ENCODE measurements at places on chromosomes 13 and 19. TPM values are rescaled to one million over a fixed set of nuclear protein-coding genes. Genes with fewer than 3 reads are reported as not detected.

DNA sequence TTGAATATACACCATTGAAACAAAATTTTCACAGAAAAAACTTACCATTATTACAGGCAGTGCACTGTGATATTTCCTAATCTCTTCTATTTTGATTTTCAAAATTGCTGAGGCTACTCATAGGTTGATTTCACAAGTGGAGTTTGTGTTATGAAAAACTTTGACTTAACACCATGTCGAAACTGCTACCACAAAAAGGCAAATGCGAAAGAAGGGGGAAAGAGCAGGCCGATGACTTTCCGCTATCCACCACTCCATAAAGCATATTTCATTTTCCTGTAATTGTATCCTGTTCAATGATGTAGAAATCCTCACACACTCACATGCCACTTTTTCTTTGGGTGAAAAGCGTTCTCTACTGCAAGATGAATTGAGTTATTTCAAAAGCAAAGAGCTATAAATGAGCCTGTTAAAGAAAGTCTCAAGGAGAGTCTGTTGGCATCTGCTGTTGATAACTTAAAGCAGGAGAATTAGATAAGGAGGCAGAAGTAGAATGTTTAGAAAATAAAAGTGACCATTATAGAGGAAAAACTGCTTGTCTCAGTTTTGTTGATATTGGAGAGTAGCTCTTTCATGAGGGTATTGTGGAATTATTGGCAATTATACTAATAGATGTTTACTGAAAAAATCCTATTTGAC lies 18.8 kb downstream of the KL start:
- no peak for DNase-seq

GRCh38 chr13:93304868-93305613 lies 78.4 kb downstream of the GPC6 start:
- DNase-seq, result no peak

- DNase-seq, result no peak
These were observed 72.3 kb downstream of the LATS2 start for GRCh38 chr13:20988909-20989655.

GRCh38 chr19:16867211-16867610 lies 21.6 kb upstream of the F2RL3 start:
- no peak for DNase-seq

- DNase-seq, result peak; percentile 67
These were observed 321.7 kb downstream of the DLEU7 start for GRCh38 chr13:50521831-50522149.

Gene MBD3L1
- polyA plus RNA-seq, result not detected

DNA sequence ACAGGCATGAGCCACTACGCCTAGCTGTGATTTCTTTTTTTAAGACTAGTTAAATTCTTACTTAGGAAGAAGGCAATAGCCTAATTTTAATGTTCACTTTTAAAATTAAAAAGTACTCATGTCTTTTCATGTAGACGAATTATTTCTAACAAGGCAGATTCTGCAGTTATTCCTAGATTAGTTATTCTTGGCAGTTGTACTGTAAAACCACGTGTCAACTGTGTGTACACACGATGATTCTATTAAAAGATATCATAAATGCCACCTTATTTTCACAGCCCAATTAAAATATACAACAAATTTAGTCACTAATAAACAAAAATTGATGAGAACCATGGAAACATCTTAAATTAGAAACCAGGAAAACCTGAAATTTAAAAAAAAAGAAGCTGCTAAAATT lies 10.6 kb upstream of the FOXO1 start:
- no peak for DNase-seq

- no peak for DNase-seq
These were observed 322.7 kb downstream of the SUCLA2 start for GRCh38 chr13:47678201-47678968.

DNA sequence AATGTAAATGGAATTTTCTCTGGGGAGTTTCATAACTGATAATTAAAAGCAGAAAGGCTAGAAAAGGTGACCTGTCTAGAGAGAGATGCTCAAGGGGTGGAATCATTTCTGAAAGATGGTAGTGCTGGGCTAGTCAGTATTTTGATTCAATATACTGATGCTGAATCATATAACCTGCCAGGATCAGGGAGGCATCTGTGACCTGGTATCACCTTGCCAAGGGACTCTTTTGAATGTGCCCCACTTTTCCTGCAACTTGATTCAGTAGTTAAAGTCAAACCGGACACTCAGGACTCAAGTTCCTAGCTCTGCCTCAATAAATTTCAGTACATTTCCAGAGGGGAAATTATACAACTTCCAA lies 15.8 kb downstream of the LCP1 start:
- no peak for DNase-seq

Gene FGF14
- polyA plus RNA-seq, result 1.5 TPM

- DNase-seq, result no peak
These were observed 7.6 kb downstream of the TPRX1 start for GRCh38 chr19:47796785-47797184.

Gene ZIC2
- polyA plus RNA-seq, result 0.14 TPM

DNA sequence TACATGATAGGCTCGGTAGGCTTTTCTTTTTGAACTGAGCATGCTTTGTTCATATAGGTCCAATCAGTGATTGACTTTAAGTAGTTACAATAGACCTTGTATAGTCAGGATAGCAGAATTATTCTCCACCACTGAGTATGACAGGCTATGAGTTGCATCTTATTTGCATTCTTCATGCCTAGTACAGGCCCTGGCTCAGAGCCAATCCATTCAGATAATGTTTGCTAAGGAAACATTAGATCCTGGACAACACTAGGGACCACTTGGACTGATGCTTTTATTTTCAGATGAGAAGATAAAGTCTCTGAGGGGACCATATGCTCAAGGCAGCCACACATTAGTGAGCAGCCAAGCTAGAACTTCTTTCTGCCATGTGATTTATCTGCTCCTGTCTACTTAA lies 133.9 kb downstream of the KL start:
- no peak for DNase-seq

Gene TEAD2
- polyA plus RNA-seq, result 86.5 TPM

Gene CACNG6
- polyA plus RNA-seq, result 0.79 TPM

DNA sequence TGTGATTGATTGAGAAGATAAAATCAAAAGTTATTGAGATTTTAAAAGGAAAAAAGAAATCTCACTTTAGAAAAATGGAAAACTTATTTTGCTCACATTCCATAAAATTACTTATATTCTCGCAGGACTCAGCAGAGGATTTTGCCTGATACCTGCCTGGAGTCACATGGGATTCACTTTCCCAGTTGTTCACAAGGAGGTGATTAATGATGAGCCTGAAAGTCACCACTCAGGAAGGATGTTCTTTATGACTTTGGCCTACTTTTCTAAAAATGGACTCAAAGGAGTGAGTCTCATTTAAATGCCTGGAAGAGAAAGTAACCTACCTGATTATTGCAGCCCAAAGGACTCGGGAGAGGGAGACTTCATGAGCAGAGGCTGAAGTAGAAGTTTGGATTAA lies 34.5 kb upstream of the FAM216B start:
- DNase-seq, result no peak

Gene FLT1
- 49.6 TPM for polyA plus RNA-seq

Gene GJA3
- polyA plus RNA-seq, result 0.23 TPM

- DNase-seq, result no peak
These were observed 93.2 kb downstream of the LHFPL6 start for GRCh38 chr13:39509616-39510315.

DNA sequence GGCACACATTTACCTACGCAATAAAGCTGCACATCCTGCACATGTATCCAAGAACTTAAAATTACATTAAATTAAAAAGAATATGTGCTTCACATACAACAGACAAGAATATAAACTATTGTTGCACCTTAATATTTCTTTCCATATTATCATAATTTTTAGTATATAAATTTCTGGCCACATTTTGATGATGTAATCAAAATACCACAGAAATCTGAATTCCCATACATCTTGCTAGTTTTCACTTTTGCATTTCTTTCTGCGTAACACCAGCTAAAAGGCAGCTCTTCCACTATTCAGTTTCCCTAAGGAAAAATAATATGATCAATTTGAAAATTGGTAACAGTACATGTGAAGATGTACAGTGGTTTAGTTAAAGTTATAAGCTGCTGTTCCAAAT lies 42.6 kb downstream of the FGF14 start:
- no peak for DNase-seq

DNA sequence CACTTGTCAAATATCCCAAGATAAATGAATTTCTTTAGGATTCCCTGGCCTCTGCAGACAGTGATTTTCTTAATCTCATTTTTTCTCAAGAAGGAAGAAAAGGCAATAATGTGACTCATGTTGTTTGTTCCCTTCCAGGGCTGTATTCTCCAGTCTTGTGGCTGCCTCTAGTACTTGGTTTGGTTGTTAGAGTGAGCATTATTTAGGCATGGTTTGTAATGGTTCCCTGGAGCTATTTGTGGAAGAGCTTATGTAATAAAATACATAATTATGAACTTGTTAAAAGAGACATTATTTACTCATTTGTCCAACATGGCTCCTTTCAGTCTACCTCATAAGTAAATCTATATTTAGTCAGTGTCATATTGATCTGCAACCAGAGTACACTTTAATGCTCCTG lies 270.4 kb downstream of the DCT start:
- no peak for DNase-seq

GRCh38 chr13:97141097-97141496 lies 81.0 kb upstream of the MBNL2 start:
- no peak for DNase-seq

Gene PGLYRP1
- 0.44 TPM for polyA plus RNA-seq

Measured in left renal pelvis (tissue), 4 donors.